Activated T-cell treated with anti-CD3 and anti-CD28 coated beads, Interleukin-2, amount 50 U/mL, for 24 hours (primary cell): ENCODE measurements at places on chromosomes 12 and 14.

- no peak for DNase-seq
Measured at GRCh38 chr14:20434701-20435581, 1.0 kb downstream of the KLHL33 start.

GRCh38 chr12:62799126-62799736 is 135.7 kb downstream of the PPM1H start:
- DNase-seq, result no peak

GRCh38 chr12:27257104-27257843 is 13.2 kb downstream of the STK38L start:
- no peak for DNase-seq

- DNase-seq, result no peak
Measured at GRCh38 chr14:85579942-85580341, 50.0 kb downstream of the FLRT2 start.

DNA sequence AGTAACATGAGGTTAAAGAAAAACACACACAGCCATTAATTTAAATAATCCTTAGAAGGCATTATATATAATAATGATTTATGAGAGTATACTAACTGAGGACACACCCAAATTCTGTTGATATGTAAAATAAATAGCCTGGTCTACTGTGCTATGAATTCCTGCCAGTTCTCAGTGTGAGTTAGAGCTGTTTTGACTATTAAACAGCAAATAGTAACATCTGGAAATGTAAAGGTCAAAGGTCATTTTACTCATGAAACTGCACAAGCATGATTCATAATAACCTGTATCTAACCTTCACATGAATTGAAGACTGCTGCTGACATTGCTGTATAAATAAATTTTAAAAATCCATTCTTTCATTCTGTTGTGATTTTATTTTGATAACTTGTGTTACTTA is 966.7 kb downstream of the SLC6A15 start:
- DNase-seq, result no peak

- DNase-seq, result no peak
Measured at GRCh38 chr12:107393043-107393717, 292.4 kb upstream of the PWP1 start.

DNA sequence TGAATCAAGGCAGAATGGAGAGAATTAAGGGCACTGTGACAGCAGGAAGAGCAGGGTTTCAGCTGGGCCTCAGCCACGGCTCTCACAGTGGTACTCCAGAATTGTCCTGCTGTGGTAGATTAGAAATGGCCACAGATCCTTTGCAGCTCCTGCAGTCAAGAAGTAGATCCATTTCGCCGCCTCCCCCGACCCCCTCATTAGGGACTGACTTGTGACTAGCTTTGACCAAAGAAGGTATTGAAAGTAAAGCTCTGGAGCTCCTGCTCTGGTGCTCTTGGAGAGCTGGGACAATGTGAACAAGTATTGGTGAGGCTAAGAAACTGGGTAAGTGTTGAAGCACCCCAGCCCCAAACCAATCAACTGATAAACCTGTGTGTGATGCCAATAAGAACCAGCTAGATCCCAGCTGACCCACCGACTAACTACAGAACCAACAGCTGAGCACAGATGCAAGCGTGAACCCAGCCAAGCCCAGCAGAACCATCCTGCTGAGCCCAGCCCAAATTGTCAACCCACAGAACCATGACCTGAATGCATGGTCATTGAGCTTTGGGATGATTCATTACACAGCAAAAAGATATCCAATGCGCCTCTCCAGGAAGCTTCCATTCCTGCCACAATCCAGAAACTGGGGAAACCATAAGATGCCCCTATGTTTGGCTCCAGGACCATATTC is 50.7 kb downstream of the JAG2 start:
- no peak for DNase-seq

- DNase-seq, result peak; percentile 13
Measured at GRCh38 chr12:49014547-49014946, 4.0 kb downstream of the PRKAG1 start.

- no peak for DNase-seq
Measured at GRCh38 chr12:95099270-95099790, 25.9 kb upstream of the NR2C1 start.

GRCh38 chr12:267581-268482 is 5.2 kb upstream of the SLC6A13 start:
- no peak for DNase-seq

DNA sequence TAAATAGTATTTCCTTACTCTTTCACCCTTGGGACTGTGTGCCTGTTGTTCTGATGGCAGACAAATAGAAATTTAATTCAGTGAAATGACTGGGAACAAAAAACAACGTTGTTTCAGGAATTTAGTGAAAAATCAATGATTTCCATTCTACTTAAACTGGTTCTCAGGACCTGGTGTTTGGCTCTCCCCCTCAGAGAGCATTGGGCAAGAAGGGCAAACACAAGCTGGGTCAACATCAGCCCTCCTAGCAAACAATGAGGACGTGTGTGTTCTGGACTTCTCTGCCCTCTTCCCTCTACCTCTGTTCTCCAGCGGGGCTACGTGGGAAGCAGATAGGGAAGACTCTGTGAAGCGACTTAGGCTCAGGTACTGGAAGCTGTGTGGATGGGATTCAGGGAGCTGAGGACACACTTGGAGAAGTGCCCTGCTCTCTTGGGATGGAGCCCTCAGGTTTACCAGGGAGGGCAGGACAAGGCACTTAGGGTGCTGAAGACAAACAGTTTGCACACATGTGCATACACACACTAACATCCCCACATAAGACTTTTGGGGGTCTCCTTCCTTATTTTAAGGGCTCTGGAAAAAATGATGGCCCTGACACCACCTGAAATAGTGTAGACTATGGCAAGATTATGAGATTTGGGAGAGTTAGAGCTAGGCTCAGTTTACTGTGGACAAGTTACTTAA is 7.6 kb upstream of the SERPINA1 start:
- DNase-seq, result no peak

GRCh38 chr12:116210131-116210530 is 67.4 kb downstream of the MED13L start:
- no peak for DNase-seq

- DNase-seq, result no peak
Measured at GRCh38 chr14:96581902-96582301, 79.7 kb downstream of the PAPOLA start.

DNA sequence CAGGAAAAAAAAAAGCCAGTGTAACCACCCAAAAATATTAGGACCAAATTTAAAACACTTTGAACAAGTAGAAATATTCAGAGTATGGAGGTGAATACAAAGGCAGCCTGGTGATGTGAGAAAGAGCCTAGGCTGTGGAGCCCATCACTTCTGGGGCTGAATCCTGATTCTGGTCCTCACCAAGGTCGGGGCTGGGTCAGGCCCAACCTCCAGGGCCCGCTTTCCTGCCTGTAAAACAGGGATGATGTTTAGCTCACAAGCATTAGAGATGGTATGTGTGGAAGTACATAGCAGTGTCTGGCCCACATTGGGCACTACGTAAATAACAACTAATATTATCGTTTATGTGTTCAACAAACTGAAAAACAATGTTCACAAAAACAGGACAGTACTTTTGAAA is 7.8 kb upstream of the CAMKK2 start:
- DNase-seq, result no peak

DNA sequence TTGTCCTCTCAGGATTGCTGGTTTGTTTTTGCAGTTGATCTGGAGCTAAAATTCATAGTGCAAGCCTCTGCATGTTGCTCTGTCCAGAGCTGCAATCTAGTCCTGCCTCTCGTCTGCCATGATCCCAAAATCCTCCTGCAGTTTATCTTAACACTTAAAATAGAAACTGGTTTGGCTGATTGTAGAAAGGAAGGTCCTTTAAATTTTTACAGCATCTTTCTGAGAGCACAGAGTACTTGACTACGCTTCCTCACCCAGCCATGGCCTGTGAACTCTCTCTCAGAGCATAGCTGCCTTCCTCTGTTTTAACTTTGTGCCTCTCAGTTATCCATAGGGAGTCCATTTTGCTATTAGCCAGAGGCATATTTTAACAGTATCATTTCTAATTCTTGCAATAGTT is 877.1 kb downstream of the C12orf50 start:
- no peak for DNase-seq

GRCh38 chr12:95538656-95539055 is 12.6 kb downstream of the USP44 start:
- DNase-seq, result no peak

- no peak for DNase-seq
Measured at GRCh38 chr12:30111719-30112118, 328.0 kb upstream of the TMTC1 start.

DNA sequence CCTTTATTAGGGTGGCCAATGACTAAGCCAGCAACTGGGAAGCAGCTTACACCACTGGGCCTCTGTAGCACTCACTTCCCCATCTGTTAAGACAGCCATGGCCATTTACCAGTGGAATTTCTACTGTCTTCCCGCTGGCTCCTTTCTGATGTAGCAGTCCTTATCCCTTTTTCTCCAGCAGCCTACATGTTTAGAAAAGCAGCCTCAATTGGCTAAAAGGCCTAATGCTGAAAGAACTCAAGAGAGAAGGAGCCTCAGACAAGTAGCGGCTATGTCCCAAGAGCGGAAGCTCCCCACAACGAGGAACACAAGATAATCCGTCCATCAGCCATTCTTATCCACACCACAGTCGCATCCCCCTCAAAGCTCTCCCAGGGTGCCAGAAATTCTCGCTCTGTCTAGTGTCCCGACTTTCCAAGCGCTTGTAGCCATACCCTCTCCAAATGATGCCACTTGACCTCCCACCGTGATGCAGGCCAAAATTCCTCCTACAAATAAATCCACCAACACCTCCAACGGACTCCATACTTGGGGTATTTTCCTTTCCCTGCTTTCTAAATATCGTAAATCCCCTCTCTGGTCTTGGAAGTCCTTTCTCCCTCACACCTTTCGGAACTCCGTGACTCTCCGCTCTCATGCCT is 624 bp downstream of the M6PR start:
- peak; percentile 41 for DNase-seq

DNA sequence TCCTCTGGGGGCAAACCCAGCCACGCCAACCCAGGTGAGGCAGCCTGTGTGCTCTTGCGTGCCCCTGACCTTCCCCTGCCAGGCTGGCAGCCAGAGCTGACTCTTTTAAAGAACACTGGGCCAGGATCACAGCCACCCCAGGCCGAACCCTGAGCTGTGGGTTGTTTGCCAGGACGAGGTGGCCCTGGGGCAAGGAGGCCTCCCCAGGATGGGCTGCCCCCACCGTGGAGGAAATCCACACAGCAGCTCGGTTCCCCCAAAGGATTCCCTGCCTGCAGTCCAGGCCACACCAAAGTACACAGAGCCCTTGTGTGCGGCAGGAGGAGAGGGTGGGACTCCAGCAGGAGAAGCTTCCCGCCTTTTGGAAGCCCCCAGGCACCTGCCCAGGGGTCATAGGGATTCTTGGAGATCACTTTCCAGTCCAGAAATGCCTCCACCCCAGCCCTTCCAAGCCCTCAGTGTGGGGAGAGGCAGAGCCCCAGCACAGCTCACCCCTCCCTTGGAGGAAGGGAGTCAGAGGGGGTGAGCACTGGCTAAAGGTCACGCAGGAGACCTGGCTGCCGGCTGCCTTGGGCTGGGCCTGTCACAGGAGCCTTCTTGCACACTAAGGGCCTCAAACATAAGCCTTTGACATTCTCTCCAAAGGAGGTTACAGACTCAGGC is 115.6 kb downstream of the CALM1 start:
- no peak for DNase-seq
